NCI-H748 treated with DMSO at 0.1 percent for 48 hours (cell line): ENCODE measurements at places on chromosomes 6 and 20.
A peak's percentile ranks its signal among the peaks of the same experiment; 100 is the strongest.

DNA sequence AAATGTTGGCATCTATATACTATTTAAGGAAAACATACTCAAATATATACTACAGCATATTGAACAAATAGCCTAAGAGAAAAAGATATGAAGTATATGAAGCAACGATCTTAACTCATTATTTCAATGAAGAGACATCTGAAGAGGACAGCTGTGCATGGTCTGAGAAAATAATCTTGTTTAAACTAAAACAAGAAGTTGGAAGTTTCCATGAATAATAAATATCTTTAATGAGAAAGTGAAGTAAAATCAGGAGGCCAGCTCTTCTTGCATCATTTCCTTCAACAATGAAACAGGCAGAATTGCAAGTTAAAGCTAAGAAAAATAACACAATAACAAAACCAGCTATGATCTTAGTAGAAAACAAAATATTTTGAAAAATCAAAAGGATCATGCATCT lies 1265.4 kb upstream of the MAP3K7 start:
- no peak for DNase-seq

DNA sequence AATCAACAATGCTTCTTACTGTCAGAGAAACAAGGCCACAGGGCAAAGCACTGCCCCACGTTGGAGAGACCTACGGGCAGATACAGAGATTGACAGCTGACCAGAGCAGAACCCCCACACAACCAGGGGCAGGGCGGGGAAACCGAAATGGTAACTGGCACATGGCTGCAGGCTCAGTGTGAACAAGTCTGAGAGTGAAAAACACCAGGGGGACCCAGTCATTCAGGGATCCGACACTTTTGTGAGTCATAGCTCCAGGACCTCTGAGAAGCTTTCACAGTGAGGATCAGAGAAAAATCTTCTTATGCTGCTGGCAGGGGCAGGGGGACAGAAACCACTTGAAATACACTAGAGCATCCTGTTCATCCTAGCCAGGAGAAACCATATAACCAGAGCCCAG lies 254.2 kb downstream of the C6orf118 start:
- DNase-seq = no peak

DNA sequence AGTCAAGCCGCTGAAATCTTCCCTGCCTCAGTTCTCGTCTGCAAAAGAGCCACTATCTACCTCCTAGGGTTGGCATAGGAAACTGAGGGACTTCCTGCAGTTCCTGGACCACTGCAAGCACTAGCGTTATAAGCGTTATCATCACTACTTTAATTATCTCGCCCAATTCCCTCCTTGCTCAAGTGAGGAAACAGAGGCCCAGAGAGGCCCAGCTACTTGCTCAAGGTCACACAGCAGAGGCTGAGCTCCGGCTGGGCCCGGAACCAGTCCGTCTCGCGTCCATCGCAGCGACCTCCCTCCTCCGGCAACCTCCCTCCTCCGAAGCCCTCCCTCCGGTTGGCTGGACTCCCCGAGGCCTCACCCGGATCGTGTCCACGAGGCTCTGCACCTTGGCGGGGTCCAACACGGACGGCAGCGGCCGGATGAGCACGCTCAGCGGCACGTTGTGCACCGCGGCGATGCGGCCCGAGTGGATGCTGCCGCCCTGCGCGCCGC lies 338 bp downstream of the SRXN1 start:
- no peak for DNase-seq

GRCh38 chr20:45487231-45487635 lies 17.7 kb downstream of the WFDC2 start:
- DNase-seq = no peak

- no peak for DNase-seq
Observed at GRCh38 chr6:106757722-106758467, 128.5 kb downstream of the QRSL1 start.

DNA sequence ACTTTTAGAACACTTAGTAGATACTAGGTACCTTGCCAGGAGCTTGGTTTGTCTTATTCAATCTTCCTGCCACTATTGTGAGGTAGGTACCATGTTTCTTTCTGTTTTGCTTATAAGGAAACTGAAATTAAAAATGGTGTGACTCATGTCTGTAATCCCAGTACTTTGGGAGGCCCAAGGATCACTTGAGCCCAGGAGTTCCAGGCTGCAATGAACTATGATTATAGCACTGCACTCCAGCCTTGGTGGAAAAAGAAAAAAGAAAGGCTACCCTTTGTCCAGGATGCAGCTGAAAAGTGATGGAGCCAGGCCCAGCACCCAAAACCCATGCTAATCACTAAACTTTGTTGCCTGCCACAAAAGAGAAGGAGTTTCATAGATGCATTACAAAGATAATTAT lies 34.1 kb upstream of the LAMA4 start:
- no peak for DNase-seq

- DNase-seq = no peak
Observed at GRCh38 chr6:167559675-167560479, 235.0 kb downstream of the TTLL2 start.

DNA sequence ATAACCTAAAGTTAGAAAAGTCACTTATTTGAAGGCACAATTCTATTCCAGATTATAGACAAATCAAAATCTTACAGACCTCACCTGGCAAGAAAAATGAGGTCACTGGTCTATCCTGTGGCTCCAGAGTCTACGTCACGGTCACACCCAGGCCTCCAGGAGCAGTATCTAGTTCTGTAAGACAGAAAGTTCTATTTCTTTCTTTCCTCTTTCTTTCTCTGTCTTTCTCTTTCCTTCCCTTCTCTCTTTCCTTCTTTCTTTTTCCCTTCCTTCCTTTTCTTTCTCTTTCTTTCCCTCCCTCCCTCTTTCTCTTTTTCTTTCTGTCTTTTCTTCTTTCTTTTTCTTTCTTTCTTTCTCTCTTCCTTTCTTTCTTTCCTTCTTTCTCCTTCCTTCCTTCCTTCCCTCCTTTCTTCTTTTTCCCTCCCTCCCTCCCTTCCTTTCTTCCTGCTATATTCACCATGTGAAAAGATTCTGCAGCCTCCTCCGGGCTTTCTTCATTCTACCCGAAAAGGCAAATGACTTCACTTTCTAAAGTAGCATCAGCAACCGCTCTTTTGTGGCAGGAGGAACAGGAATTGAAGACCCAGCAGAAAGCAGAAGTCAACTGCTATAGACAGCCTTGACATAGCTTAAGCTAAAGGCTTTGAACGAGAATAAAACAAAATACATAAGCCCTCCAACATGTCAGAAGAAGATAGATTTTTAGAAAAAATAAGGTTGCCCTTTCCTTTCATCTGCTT lies 83.9 kb upstream of the SIRPG start:
- no peak for DNase-seq

DNA sequence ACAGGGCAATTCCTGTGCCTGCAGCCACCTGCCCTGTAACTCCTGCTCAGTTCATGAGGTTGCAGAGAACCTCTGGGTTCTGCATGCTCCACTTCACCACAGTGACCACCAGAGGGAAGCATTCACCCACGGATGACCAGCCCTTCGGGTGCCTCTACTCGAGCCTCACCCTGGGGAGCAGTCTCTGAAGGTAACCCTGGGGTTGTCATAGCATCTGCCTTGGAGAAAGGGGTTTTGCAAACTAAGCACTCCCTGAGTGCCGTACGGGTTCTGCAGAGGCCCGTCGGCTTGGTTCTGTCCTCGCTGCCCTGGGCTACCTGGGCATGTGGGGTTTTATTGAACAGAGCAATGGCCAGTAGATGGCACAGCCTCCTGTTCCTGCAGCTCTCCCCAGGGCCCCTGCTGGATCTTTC lies 10.2 kb upstream of the CST5 start:
- DNase-seq = peak; percentile 12

GRCh38 chr20:50191065-50191543 lies 474 bp downstream of the CEBPB start:
- DNase-seq = no peak

GRCh38 chr6:47651505-47651944 lies 46.9 kb upstream of the ADGRF4 start:
- DNase-seq = no peak

DNA sequence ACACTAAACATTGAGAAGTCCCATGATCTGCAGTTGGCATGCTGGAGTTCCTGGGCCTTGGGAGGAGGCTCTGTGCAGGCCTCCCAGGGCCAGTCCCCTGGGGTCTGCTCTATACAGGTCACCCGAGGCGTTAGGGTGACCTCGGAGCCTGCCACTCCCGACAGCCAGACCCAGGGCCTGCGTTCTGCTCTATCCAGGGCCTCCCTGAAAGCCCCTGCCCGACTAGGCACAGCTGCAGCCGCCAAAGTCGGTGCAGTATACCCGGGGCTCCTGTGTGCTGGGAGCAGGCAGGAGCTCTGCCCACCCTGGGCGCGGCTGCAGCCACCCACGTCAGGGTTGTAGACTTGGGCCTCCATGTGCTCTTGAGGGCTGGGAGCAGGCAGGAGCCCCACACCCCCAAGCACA lies 6.3 kb upstream of the OR14J1 start:
- no peak for DNase-seq

- no peak for DNase-seq
Observed at GRCh38 chr6:110799655-110800054, 15.6 kb downstream of the CDK19 start.

- no peak for DNase-seq
Observed at GRCh38 chr20:4726710-4727397, 5.1 kb downstream of the PRND start.

DNA sequence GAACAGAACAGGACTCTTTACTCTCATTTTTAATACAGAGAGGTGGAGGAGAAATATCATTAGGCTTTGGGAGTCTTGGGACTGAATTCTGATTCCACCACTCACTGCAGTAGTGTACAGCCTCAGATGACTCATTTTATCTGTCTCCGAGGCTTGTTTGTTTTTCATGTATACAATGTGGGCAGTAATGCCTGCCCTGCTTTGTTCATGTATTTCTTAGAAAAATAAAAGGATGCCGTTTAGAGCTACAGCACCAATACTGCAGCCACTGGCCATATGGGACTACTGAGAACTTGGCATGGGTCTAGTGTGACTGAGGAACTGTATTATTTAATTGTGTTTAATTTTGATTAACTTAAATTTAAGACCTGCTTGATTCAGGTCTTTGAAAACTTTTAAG lies 41.2 kb upstream of the JAG1 start:
- no peak for DNase-seq

DNA sequence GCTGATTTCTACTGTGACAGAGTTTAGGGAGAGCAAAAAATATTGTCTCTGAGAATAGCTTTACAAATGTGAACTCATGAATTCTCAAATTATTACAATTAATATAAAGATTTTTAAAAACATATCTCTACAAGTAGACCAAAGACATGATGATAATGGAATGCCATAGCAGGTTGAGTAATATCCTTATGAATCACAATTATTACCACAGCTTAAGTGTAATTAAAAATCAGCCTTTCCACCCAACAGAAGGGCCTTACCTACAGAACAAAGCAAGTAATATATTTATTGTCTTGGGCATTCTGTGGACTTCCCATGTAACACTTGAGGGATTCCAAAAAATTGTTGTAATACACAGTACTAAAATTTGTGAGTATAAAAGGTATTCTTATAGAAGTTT lies 1099.6 kb upstream of the GJE1 start:
- DNase-seq = no peak

GRCh38 chr20:52191916-52192718 lies 538 bp upstream of the ZFP64 start:
- peak; percentile 13 for DNase-seq

DNA sequence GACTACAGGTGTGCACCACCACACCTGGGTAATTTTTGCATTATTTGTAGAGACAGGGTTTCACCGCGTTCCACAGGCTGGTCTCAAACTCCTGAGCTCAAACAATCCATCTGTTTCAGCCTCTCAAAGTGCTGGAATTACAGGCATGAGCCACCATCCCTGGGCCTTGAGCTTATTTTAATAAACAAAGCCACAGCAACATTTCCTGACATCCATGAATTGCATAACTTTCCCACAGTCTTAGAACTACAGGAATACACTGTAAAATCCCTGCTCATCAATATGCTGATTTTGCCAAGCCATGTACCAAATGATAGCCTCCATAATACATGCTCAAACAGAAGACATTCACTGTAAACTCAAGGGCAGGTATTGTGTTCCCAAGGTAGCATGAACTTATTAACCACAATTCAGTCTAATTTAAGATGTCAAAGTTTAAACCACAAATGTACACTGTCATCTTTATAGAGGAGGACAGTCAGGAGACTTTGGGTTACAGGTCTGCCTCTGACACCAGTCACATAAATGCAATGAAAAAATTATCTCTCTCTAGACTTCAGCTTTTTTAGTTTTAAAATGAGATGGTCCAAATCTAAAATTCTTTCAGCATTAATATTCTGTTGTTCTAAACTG lies 40.0 kb downstream of the NUDT3 start:
- no peak for DNase-seq

GRCh38 chr6:45801471-45802289 lies 214.0 kb downstream of the CLIC5 start:
- DNase-seq = no peak

- DNase-seq = peak; percentile 94
Observed at GRCh38 chr6:127515794-127516661, 3.1 kb downstream of the MTCL3 start.

DNA sequence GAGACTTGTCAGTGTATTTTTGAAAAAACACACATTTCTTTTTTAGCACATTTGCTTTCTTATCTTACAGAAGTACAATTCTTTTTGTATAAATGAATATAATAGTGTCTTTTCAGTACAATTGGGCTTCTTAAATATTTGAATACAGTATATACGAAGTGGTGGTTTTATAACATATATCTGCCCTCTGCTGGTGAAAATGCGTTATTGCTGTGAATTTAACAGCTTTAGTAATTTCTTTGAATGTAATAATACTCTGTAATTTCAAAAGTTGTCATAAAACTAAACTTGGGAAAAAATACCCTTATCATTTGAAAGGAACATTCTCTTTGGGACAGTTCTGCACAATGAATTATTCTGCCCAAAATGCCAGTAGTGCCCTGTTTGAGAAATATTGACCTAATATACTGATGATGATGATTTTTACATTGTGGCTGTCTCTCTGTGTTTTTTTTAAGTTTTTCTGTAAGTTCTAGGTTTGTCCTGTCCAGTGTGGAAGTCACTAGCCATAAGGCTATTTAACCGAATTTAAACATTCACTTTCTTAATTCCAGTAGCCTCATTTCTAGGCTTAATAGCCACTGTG lies 19.0 kb downstream of the SMAP1 start:
- no peak for DNase-seq

DNA sequence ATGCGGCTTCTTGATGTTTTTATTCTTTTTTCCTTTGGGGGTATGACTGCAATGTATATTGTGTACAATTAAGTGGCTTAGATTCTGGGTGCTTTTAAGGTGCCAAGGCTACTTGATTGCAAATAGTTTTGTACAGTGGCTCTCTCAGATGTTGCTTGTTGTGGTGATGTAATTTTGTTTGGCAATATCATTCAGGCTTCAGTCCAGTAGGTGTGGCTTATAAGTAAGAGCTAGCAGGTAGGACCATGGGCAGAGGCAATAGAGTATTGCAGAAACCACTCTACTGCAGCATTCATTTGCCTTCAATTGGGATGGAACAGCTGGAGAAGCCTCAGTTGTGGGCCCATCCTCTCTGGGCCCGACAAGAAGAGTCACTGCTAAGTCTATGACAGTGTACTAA lies 407.9 kb upstream of the MAN1A1 start:
- no peak for DNase-seq
